ENCODE measurements at places on chromosomes 6 and 20.

DNA sequence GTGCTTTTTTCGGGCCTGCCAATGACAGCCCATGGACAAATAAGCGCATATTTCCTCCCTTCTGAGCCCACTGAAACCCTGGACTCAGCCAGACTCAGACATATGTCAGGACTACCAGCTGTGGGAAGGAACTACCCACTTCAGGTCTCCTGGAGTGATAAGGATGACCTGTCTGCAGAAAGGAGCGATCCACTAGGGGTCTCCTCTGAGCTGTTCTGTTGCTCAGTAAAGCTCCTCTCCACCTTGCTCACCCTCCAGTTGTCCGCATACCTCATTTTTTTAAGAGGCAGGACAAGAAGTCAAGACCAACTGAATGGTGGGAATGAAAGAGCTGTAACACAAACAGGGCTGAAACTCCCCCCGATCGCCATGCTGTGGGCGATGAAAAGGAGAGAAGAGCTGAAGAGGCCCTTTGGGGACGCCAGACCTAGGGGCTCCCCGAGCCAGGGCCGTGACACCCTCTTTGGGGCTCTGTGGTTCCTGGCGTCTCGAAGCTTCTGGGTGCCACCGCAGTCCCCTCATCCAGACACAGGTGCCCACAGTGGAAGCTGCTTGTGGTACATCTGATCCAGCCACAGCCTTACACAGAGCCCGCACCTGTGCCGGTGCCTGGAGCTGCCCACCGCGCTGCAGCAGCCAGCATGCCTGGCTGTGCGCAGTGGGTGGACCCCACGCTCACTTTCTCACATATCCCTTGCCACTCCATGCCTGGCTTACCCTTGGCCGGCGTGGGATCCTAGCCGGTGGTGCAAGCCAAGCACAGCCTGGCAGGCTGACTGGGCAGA lies 68.8 kb downstream of the EYS start:
- DNase-seq: no peak

DNA sequence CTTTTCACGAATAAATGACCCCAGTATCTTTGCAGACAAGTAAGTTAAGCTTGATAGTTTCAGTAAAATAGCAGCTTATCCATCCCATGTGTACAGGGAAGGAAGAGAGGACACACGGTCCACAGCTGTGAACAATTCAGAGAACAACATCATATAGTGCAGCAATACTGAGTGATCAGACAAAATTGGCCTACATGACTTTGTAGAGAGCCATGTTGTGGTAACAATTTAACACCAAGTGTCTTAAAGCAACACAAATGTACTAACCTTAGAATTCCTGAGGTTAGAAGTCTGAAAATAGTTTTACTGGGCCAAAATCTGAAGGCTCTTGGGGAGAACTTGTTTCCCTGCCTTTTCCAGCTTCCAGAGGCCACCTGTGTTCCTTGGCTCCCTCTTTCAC lies 12.5 kb downstream of the FAM184A start:
- no peak for DNase-seq

DNA sequence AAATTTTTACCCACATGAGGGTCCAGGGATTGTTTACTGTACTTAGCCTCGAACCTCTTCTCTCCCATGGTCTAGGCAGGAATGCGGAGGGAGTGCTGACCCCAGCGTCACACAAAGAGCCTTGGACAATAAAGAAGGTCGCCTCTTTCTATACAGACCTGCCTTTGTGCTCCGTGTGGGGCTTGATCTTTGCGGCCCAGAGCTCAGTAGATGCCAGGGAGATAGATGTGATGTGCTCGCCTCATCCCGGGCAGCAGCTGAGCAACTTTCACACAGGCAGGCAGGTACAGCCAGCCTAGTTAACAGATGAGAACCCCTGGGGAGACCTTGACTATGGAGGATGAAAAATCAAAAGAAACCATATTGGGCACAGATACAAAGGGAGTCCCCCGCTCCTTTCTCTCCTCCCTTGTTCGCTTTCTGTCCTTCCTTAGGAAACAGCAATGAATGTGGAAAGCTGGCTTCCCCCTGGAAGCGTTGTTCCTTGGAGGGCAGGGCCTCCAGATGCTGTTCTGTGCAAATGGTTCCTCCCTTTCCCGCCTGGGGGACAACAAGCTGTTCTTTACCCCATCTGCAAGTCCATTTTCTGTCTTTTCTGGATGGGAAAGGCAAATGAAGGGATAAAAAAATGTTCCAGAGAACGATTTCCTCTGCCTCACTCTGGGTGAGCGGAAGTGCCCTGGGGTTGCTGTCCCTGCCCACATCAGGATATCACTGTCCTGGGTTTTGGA lies 128.3 kb downstream of the OLIG3 start:
- DNase-seq: no peak

- no peak for DNase-seq
Measured at GRCh38 chr6:135300576-135300975, 119.5 kb downstream of the MYB start.

- DNase-seq: no peak
Measured at GRCh38 chr6:90315986-90316385, 19.3 kb upstream of the BACH2 start.

GRCh38 chr6:13417954-13418353 lies 69.4 kb downstream of the GFOD1 start:
- no peak for DNase-seq

DNA sequence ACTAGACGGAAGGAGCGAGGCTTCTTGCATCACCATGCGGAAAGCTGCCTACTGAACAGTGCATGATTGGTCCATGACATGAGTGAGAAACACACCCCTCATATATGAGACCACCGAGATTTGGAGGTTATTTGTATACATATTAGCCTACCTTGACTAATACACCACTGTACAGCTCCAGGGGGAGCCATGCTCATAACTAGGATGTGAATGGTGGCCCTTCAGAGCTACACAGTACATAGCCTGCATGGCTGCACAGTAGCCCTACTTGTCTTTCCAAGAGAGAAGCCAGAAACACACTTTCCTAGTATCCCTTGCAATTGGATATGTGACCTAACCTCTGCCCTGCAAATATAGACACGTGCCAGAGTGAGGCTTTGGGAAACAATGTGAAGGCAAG lies 21.8 kb upstream of the MCUR1 start:
- DNase-seq: no peak

- no peak for DNase-seq
Measured at GRCh38 chr6:168916576-168917211, 337.0 kb downstream of the THBS2 start.

GRCh38 chr6:159105716-159106115 lies 60.9 kb upstream of the TAGAP start:
- no peak for DNase-seq

DNA sequence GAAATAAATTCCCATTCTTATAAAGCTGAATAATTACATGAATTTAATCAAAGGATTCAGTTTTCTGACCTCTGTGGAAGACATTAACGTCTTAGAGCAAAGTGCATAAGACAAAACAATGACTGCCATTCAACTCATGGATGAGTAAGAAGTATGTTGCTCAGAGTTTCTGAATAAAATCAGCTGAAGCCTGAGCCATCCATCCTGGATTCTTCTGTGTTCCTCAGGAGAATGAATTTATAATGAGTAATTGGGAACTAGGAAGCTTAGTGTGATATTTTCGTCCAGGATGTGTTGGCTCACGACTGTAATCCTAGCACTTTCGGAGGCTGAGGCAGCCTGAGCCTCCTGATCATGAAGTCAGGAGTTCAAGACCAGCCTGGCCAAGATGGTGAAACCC lies 62.8 kb downstream of the PERP start:
- DNase-seq: no peak

DNA sequence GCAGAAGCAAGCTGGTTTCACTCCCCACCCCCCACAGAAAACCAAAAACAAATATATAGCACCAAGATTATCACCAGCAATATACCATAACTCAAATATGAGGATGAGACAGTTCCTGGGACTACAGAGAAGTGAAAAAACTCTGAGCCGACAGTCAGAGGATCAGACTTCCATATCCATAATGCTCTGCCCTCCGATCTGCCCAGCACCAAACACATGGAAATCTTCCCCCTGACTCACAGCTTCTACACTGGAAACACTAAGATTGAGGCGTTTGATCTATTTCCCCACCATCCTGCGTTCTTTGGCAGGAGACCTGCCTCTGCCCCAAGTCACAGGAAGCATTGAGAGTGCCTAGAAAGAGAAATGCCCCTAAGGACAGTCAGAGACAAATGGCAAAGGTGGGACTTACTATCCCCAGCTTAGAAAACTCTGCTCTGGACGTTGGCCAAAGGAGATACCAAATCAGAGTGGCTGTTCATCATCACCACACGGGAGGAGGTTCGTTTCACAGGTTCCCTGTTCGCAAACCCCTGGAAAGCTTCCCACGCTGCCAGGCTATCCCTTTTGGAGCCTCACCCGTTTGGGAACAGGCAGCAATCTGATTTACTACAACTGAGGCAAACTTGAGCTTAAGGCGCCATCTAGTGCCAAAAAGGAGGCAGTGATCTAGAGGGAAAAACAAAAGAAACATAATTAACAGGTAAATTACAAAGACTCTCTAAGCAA lies 48.7 kb upstream of the SRSF6 start:
- DNase-seq: no peak

GRCh38 chr20:34824026-34824425 lies 1.4 kb downstream of the NCOA6 start:
- no peak for DNase-seq

GRCh38 chr20:62347151-62347404 lies 20.0 kb downstream of the LAMA5 start:
- no peak for DNase-seq

DNA sequence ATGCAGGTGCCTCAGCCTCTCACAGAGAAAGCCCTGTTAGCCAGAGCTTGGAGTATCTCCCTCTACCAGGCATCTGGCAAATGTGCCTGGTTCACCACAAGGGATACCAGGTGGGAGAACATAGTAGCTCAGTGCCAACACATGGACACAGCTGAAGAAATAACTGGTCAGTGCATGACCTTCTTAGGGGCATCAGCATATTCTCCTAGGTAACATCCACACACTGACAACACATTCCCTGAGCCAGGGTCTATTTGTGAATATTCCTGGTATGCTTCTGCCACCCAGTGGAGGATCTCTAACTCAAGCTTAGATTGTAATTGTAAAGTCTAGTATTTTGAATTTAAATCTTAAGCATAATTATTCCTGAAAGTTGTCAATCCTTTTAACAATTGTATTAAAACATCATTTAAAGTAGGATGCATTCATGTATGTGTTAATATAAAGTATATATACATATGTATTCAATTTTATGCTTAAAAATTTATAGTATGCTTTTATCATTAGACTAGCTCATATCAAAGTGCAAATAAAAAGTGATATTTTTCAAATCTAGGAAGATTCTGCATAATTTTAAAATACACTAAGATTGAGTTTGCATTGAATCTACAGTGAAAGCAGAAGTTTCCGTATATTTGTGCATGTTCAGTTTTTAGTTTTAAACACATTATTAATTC lies 45.3 kb upstream of the COL21A1 start:
- no peak for DNase-seq

DNA sequence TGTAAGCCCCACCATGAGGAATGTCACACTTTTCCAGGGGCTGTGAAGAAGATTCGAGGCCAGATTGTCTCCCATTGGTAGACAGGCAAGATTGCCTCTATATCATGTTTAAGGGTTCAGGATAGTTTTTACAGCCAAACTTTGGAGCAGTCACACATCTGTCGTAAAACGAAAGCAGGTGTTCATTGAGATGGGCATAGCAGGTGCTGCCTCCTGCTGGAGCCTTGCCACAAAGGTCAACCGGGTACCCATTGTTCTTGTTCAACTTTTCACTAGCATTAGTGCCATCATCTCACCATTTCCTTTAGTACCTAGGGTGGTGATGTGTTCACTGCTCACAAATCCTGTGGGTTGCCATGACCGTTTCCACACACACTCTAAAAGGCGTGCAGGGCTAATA lies 198.3 kb downstream of the HTR1B start:
- DNase-seq: no peak

DNA sequence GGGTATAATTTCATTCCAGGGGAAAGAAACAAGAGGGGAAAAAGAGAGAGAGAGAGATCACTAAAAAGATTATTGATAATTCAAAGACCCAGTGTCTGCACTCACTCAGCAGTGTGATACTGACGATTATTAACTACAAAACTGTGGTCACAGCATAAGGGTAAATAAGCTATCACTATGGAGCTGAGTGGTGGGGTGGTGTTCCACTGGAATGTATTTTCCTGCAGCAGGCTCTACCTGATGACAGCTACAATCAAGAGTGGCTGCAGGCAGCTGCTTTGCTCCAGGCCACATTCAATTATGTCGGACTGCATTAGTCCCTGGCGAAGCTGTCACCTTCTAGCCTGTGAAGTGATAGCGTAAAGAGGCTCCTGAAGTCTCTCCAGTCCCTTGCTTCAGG lies 122.2 kb upstream of the TFAP2D start:
- no peak for DNase-seq

DNA sequence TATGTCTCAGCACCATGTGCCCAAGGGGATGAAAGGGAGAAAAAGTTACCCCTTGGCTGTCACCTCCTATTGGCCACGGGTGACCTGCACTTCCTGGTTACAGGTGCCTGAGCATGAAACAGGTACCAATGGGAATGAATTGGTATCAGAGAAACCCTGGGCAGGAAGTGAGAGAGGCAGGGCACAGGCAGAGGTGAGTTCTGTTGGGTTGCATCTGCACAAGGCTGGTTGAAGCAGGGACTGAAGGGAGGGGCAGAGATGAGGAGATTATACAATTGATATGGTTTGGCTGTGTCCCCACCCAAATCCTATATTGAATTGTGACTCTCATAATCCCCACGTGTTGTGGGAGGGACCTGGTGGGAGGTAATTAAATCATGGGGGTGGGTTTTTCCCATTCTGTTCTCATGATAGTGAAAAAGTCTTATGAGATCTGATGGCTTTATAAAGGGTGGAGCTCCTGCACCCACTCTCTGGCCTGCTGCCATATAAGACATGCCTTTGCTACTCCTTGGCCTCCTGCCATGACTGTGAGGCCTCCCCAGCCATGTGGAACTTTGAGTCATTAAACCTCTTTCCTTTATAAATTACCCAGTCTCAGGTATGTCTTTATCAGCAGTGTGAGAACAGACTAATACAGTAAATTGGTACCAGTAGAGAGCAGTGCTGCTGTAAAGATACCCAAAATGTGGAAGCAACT lies 291.8 kb downstream of the LRFN2 start:
- no peak for DNase-seq

All from CD4-positive, alpha-beta memory T cell (primary cell).